ENCODE measurements at places on chromosomes 5 and 9.

DNA sequence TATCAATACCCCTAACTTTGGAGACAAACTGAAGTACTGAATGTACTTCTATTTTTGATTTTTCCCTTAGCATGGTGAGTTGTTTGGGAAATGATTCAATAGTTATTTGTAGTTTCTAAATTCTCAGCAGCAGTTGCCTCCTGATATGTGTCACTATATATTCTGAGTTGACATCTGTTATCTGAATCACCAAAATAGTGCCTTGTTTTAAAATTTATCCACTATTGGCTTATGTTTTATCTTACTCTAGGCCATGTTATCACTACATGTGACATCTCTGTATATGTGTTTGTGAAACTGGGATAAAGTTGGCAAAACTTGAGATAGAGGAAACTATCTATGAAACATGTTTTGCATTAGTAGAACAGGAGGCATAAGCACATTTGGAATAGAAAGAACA is 317.6 kb downstream of the TLE4 start:
- no peak for ATAC-seq

GRCh38 chr5:60887746-60888145 is 43.7 kb upstream of the ELOVL7 start:
- ATAC-seq, result no peak

- ATAC-seq, result no peak
These were observed 417.7 kb downstream of the PSAT1 start for GRCh38 chr9:78714576-78714975.

- ATAC-seq, result no peak
These were observed 287.2 kb downstream of the CTNND2 start for GRCh38 chr5:11617080-11617479.

GRCh38 chr5:43232943-43233833 is 41.2 kb downstream of the NIM1K start:
- no peak for ATAC-seq

DNA sequence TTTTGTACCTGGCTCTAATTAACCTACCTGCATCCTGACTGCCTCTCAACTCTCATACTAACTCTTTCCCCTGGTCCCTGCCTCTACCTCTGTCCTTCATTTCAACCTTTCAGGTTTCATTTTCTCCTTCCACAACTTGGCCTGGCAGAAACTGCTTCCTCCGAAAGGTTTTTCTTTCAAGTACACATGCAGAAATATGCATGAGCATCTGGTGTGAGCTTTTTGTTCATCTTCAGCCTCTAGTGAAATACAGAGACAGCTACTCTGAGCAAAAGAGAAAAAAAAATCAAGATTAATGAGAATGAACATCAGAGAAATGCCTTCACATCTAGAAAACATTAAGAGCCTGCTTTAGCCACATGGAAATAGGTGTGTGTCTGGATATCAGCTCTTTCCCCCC is 297.9 kb upstream of the PCSK5 start:
- ATAC-seq, result no peak

DNA sequence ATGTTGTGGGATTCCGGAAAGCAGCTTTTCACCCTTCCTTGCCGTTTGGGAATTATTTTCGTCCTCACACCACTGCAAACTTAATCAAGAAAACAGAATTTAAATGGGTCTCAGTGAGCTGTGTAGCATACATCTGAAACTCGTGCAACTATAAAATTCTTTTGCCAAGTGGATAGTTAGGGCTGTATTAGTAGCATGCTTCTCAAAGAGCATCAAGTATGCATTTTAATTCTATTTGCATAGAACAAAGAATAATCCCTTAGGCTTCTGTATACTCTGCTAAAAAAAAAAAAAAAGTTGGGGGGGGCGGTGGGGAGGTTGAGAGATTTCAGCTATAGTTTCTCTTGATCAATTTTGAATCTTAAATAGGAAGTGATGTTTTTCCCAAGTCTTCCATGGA is 11.8 kb upstream of the APBA1 start:
- ATAC-seq, result no peak

- ATAC-seq, result no peak
These were observed 421.7 kb downstream of the SPATA31D1 start for GRCh38 chr9:82410306-82410705.

GRCh38 chr9:3962496-3962895 is 337.4 kb downstream of the GLIS3 start:
- no peak for ATAC-seq
